ENCODE measurements at places on chromosomes 4 and X. TPM values are rescaled to one million over a fixed set of nuclear protein-coding genes. Genes with fewer than 3 reads are reported as not detected.

GRCh38 chr4:4512282-4512681 lies 29.6 kb downstream of the STX18 start:
- peaks cover 1% of the 10 kb centered on the region for H3K36me3 ChIP-seq
- no peak for DNase-seq
- no peaks in the 10 kb centered on the region for H3K27me3 ChIP-seq
- H3K4me3 ChIP-seq, result no peak overlapping the region

GRCh38 chr4:6107114-6107791 lies 89.0 kb upstream of the C4orf50 start:
- H3K4me1 ChIP-seq, result no peaks in the 10 kb centered on the region
- peaks cover 28% of the 10 kb centered on the region for H3K36me3 ChIP-seq
- H3K4me3 ChIP-seq, result no peak overlapping the region
- no peak for DNase-seq
- H3K27ac ChIP-seq, result no peak overlapping the region

GRCh38 chr4:1448589-1449420 lies 42.6 kb upstream of the NKX1-1 start:
- no peak overlapping the region for H3K27ac ChIP-seq
- DNase-seq, result peak; percentile 36
- H3K4me3 ChIP-seq, result no peak overlapping the region
- H3K27me3 ChIP-seq, result peaks cover 2% of the 10 kb centered on the region
- no peaks in the 10 kb centered on the region for H3K4me1 ChIP-seq

- H3K4me1 ChIP-seq, result peaks cover 4% of the 10 kb centered on the region
- no peaks in the 10 kb centered on the region for H3K27me3 ChIP-seq
- no peak overlapping the region for H3K4me3 ChIP-seq
- peak overlapping the region; percentile 45 for H3K27ac ChIP-seq
- peaks cover 31% of the 10 kb centered on the region for H3K36me3 ChIP-seq
Observed at GRCh38 chrX:123899701-123900100, 39.8 kb downstream of the XIAP start.

The SSX2B gene
- total RNA-seq, result not detected

The PNMA6F gene
- total RNA-seq, result not detected

The HAUS7 gene
- total RNA-seq, result 75.7 TPM
